Fibroblast of the conjunctiva (primary cell): ENCODE measurements at places on chromosomes 12 and 14.

DNA sequence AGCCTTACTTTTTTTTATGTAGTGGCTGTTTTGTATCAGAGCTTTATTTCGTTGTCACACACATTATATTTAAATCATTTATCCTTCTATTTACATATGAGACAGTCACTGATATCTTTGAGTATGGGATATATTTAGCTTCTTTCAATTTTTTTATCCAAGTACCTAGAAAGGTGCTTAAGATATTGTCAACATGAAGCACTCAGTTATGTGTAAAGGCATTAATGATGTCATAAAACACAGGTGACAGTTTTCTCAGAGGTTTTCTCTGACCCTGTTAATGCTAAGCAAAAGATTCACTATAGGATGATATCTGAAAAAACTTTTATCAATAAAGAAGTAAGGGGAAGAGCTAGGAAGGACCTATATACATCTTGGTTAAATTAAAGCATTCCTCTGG lies 23.2 kb downstream of the LRFN5 start:
- DNase-seq, result no peak

GRCh38 chr12:3601461-3602150 lies 110.6 kb downstream of the PRMT8 start:
- DNase-seq, result no peak

DNA sequence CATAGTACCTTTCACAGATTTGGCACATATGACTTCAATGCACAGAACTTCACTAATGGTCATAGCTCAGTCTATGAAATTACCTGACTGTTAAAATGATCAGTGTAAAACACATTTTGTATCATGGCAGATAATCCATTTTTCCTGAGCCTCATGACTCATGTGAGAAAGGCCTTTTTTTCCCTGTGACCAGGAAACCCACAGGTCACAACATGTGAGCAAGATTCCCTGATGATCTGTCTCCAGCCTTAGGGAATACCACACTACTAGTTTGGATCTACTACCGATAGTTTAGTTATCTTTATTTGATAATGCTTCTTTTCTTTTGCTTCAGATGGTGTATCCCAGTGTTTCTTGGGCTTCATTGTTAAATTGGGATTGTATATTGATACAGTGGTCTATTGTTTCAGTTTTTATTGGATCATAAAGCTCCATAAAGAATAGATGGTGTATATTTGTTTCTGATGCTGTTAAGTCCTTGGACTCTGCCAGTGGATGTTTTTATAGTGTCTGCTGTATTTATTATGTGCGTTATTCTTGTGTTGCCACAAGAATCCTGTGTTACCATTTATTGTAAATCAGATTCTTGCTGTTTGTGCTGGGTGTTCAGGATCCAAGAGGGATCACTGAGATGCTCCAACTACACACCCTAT lies 248.7 kb upstream of the PELI2 start:
- DNase-seq, result no peak

- DNase-seq, result no peak
These were observed 16.6 kb upstream of the GNPTAB start for GRCh38 chr12:101847325-101847724.

DNA sequence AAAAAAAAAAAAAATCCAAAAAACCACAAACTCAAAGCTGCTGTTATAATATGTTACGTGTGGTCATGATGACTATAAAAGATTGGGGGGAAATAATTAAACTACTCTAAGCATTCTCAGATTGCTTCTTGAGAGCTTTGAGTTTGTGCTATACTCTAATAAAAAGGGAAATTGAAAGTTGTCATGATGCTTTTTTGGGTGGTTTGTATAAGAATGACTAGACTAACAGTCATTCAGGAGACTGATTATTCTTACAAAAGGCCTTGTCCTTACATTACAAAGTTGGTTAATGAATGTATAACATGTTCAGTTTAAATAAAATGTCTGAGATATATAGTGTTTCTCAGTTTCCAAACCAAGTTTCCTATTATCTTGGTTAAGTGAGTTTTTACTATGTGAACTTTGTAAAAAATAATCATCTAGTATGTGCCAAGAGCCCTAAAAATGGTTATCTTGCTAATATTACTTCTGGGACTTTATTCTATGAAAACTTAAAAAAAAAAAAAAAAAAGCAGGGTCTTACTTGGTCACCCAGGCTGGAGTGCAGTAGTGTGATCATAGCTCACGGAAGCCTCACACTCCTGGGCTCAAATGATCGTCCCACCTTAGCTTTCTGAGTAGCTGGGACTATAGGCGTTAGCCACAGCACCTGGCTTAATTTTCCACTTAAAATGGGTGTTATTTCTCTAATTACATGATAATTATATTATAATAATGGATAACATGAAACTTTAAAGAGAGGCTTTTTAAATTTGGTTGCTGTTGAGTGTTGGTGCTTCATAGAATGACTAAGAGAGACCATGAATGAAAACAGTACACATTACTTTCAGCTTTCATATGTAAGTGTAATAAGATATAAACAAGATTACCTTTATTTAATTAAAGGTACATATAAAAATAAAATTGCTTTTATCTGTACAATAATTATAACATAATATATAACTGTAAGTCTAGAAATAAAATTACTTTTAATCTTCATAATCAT lies 459.6 kb upstream of the RGS6 start:
- no peak for DNase-seq

GRCh38 chr14:50728836-50729235 lies 60.7 kb upstream of the SAV1 start:
- no peak for DNase-seq
